Kidney epithelial cell (primary cell): ENCODE measurements at places on chromosomes 1 and 21. TPM values are rescaled to one million over a fixed set of nuclear protein-coding genes. Genes with fewer than 3 reads are reported as not detected.

UBE2U gene
- not detected in 2 replicates for total RNA-seq

GRCh38 chr1:28159680-28160079 lies 16.8 kb downstream of the PTAFR start:
- no peak for DNase-seq

DNA sequence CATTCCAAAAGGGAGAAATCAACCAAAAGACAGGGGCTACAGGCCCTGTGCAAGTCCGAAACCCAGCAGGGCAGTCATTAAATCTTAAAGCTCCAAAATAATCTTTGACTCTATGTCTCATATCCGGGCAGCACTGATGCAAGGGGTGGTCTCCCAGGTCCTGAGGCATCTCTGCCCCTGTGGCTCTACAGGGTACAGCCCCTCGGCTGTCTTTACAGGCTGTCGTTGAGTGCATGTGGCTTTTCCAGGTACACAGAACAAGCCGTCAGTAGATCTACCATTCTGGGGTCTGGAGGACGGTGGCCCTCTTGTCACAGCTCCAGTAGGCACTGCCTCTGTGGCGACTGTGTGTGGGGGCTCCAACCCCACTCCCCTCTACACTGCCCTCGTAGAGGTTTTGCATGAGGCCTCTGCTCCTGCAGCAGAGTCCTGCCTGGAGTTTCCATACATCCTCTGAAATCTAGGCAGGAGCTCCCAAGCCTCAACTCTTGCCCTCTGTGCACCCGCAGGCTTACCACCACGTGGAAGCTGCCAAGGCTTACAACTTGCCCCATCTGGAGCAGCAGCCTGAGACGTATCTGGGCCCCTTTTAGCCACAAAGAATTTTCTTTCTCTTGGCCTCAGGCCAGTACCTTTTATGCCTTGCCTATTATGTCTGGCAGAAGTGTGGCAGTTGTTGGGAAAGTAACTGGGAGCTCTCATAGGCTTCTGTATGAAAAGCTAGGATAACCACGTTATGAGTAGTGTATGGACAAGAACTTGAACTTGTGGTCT lies 52.5 kb downstream of the POU2F1 start:
- peak; percentile 43 for DNase-seq

DNA sequence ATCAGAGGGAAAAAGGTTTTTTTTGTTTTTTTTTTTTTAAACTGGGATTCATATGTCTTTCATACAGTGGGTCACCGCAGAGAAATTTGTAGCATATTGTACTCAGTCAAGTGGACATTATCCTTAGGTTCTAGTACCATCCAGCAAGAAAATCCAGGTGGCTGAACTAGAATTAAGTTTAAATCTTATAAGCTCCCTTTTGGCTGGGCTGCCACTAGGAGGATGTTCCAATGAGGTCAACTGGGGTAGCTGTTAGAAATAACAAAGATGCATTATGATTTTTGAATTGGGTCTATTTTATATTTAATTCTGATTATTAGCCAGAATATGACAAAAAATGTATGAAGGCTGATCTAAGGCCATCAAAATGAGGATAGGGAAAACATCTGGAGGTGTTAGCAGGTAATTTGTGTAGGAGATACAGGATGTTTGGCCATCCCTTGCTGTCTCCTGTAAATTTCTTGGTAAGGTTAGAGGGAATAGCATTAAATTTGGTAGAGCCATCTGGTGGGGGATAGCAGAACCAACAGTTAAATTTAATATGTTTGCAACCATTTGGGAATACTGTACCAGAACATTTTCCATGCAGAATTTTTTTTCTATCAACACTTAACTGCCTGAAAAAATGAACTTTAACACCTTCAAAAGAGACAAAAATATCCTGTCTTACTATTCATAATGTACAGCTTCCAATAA lies 568.5 kb upstream of the B3GALT2 start:
- no peak for DNase-seq

DNA sequence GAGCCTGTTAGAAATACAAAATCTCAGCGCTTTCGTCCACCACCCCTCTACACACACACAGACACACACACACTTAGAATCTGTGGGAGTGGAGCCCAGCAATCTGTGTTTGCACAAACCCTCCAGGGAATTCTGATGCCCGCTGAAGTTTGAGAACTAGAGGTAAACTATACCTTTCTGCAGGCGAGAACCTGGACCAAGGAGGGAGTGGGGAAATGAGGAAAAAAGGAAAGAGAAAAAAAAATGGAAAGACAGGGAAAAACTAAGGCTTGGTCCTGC lies 468 bp upstream of the NIBAN1 start:
- no peak for DNase-seq
